D721Med (cell line): ENCODE measurements at places on chromosomes 4 and X.

DNA sequence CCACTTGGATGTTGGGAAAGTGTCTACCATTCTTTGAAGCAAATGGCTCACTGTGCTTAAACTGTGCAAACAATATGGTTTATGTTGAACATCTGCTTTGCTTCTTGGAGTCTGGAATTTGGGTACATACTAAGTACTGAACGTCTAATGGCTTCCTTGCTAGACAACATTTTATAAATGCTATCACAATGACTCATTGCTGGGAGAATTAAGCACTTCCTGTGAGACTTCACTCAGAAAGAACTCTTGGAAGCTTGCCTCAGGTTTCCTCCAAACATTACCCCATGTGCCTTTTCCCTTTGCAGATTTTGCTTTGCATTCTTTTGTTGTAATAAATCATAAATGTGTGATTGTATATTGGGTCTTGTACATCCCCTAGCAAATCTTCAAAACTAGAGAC, 139.7 kb downstream of the PACRGL start:
- no peak for DNase-seq

DNA sequence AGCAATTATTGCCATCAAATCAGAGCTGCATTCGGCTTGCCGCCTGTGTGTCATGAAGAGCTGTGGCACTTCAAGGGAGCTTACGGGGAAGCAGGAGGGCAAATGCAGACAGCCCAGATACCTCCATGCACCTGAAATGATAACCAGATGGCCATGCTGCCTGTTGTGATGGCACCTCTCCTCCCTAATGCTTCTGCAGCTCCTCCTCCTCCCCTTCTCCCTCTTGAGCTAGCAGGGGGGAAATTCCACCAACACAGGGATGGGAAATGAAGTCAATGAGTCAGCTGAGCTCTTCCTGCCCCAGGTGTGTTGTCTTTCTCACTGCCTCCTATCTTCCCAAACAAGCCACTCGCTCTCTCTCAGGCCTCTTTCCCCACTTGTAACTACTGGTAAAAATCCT, 565.0 kb downstream of the BCOR start:
- no peak for DNase-seq

- DNase-seq: no peak
Measured at GRCh38 chr4:130646886-130647285, 1550.9 kb downstream of the C4orf33 start.

- no peak for DNase-seq
Measured at GRCh38 chr4:84632092-84632491, 49.2 kb downstream of the CDS1 start.

DNA sequence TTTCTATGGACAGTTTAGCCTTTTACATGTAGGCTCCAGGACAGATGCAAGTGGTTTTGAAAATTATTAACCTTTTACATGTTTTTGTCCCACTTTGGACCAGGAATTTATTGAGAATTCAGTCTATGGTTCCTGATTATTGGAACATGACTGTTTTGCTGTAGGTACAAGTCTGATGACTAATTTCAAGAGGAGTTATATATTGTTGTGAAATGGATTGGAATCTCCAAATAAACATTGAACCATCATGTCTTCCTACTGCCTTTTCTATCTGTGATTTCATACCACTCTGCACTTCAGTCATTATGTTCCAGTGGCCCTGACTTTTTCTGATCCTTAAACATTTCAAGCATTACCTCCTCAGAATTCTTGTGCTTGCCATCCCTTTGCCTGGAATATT, 35.9 kb downstream of the TBC1D19 start:
- no peak for DNase-seq

DNA sequence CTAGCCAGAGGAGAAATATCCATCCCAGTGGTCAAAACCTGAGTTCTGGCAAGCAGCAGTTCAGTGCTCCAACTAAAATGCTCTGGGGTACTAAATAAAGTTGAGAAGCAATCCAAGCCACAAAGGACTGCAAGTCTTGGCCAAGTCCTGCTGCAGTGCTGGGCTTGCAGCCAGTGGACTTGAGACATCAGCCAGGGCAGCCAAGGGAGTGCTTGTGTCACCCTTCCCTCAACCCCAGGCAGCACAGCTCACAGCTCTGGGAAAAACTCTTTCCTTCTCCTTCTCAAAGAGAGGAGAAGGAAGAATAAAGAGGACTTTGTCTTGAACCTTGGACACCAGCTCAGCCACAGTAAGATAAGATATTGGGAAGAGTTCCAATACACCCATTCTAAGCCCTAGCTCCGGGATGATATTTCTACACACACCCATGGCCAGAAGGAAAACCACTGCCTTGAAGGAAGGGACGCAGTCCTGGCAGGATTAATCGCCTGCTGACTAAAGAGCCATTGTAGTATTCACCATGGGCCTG, 99.8 kb downstream of the PTCHD1 start:
- no peak for DNase-seq

DNA sequence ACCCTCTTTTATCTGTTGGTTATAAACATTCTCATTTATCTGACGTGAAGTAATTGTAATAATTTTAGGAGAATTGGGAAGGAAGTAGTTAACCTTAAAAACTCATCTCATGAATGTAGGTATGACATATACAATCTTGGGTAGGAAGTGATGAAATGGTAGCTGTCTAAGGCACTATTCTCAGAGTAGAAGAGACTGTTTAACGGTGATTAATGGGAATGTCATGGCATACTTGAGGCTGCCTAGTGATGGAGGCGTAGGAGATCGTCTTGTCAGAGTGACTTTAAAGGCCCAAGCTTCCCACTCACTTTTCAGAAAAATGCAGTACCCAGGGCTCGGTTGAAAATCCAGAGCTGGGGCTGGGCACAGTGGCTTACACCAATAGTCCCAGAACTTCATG, 19.4 kb upstream of the AGA start:
- DNase-seq: no peak

GRCh38 chr4:42656679-42656943, 294 bp downstream of the ATP8A1 start:
- DNase-seq: no peak

DNA sequence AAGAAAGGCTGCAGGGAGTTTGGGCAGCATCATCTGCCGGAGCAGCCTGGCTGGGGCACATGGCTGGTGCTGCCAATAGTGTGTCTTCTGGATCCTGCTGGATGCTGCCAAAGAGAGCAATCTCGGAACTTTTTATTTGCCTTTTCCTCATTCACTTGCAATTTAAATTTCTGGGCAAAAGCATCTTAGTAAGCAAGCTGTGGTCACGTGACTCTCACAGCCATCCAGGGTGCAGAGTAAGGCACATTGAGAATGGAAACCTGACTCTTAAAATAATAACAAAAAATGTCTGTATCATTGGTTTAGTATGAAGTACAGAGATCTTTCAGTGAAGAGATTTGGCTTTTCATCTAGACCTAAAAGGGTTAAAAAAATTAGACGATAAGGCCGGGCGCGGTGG, 910.3 kb downstream of the STIM2 start:
- DNase-seq: no peak

- no peak for DNase-seq
Measured at GRCh38 chr4:11427121-11427996, 1.3 kb downstream of the HS3ST1 start.

DNA sequence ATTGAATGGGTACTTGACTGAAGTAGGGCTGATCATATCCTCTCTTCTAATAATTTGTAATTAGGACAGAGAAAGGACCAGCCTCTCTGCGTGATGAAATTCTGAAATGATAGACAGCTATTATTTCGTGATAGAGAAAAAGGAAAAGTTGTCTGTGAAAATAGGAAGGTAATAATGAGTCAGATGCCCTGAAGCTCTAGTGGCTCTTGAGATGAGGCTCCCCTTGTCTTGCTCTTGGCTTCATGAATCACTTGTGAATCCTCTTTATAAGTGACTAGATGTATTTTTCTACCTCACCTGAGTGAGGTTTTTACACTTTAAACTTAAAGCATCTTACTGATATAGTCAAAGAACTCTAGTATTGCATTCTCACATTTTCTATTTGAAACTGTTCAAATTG, 888.9 kb downstream of the PCDH18 start:
- no peak for DNase-seq

GRCh38 chrX:154731881-154732280, 19.0 kb downstream of the GAB3 start:
- no peak for DNase-seq
